ENCODE measurements at places on chromosomes 7 and 10. TPM values are rescaled to one million over a fixed set of nuclear protein-coding genes. Genes with fewer than 3 reads are reported as not detected.

GRCh38 chr10:133024704-133025557 lies 62.8 kb upstream of the ADGRA1 start:
- no peak for DNase-seq

- DNase-seq = no peak
These were observed 19.4 kb downstream of the ENO4 start for GRCh38 chr10:116868722-116869121.

DNA sequence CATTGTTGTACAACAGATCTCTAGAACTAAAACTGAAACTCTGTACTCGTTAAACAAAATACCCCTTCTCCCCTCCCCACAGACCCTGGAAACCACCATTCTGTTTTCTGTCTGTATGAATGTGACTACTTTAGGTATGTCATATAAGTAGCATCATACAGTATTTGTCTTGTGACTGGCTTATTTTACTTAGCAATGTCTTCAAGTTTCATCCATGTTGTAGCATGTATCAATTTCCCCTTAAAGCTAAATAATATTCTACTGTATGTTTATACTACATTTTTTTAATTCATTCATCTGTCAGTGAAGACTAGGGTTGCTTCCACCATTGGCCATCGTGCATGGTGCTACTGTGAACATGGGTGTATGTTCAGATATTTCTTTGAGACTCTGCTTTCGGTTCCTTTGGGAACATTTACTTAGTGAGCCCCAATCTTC lies 71.2 kb upstream of the RPA3 start:
- DNase-seq = no peak

GRCh38 chr7:135756191-135756590 lies 7.6 kb upstream of the FAM180A start:
- DNase-seq = no peak

GRCh38 chr10:26801831-26802230 lies 58.9 kb downstream of the ABI1 start:
- no peak for DNase-seq

GRCh38 chr7:110664803-110665202 lies 426.1 kb upstream of the LRRN3 start:
- no peak for DNase-seq

DNA sequence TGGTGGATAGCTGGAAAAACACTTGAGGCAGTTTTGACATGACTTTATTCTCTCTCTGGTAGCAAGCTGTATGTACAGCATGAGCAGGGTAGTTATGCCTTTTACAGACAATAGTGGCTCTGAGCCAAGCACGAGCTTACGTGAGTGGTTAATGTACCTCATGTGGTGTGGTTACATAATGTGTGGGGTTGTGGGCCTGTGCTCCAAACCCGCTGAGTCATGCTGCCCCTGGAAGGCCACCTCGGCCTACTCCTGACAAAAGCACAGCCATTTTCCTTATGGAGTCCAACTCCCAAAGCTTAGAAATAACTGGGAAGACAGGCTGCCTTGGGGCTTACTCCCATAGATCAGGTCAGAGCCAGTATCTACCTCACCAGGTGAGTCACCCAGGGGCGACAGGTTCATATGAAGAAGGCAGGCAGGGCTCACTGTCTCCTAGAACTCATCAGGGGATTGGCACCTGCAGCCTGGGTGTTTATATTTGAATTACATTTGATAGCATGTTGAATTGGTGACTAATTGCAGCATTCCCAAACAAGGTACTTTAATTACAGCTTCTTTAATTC lies 404.5 kb downstream of the ADRA2A start:
- peak; percentile 73 for DNase-seq

DNA sequence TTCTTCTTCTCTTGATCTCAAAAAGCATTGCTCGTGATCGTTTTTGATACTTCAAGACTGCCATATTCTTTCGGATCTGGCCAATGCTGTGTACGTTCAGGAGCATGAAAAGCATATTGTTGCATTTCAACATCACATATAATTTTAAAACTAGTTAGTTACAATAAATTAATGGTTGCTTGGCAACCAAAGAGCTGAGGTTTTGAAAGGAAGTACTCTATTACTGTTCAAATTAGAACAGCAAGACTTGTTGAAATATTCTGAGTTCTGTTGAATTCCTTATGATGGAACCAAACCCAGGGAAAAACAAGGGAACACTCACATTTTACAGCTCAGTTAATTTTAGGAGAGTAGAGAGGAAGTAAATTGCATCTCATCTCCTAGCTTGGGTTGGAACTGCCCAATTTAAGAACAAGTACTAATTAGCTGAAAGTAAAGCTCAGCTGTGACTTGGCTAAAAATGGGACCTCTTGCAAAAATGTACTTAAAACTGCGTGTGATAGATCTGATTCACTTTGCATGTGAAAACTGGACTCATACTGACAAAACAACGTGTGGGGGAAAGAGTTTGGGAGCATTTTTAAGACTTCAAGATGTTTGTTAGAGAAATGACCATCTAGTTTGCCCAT lies 21.2 kb downstream of the OR9A2 start:
- DNase-seq = no peak

Gene OR2A1
- total RNA-seq = not detected

Gene SMO
- 15.8 TPM for total RNA-seq

Gene GBX1
- total RNA-seq = not detected
